ENCODE measurements at places on chromosomes 7 and 10. TPM values are rescaled to one million over a fixed set of nuclear protein-coding genes. Genes with fewer than 3 reads are reported as not detected.

Gene NUDT13
- total RNA-seq = 2.5 TPM

Gene TDRD1
- 0.31 TPM for total RNA-seq

Gene GHRHR
- total RNA-seq = not detected

Gene MOGAT3
- total RNA-seq = not detected

Gene AKR1E2
- 2.3 TPM for total RNA-seq

Gene ASB13
- 14.1 TPM for total RNA-seq

Gene UNCX
- not detected for total RNA-seq

Gene MYL10
- not detected for total RNA-seq

Gene LIPK
- not detected for total RNA-seq

Gene SLC39A12
- not detected for total RNA-seq

Gene AFAP1L2
- 40.2 TPM for total RNA-seq

Gene PSD
- 0.31 TPM for total RNA-seq

Gene ZFAND2A
- 13.9 TPM for total RNA-seq

Gene SFRP5
- not detected for total RNA-seq

Gene NUTM2B
- 0.99 TPM for total RNA-seq

All from hair follicular keratinocyte (primary cell).